HL-60 (cell line): ENCODE measurements at places on chromosomes 16 and 17.

DNA sequence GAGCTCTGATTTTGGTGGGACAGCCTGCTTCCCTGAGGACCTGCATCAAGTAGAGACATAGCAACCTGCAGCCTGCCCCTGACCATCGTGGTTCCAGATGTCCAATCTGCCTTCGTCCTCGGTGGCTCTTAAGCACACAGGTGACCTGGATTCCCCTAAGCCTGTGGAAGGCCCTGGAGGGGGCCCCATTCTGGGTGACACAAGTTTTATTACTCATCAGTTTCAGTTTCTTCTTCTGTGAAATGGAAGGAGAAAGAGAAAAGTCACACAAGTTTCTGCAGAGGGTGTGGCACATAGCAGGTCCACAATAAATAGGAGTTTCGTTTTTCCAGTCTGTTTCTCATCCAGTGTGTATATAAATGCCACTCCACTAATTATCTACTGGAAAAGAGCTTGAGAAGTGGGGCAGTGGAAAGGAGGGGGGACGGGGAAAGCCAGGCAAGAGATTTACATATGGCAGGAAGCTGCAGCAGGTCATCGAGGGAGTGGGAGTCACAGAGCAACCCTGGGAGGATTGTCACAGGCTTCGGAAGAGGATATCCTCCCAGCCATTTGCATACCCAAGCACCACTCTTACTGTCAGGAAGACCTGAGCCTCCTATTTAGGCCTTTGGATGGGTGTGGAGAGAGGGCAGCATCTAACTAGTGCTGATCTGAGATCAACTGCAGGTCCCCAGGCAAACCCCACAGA, 10.0 kb upstream of the NOS2 start:
- no peak for DNase-seq

- DNase-seq, result no peak
Measured at GRCh38 chr17:39139161-39139511, 12.3 kb downstream of the PLXDC1 start.

DNA sequence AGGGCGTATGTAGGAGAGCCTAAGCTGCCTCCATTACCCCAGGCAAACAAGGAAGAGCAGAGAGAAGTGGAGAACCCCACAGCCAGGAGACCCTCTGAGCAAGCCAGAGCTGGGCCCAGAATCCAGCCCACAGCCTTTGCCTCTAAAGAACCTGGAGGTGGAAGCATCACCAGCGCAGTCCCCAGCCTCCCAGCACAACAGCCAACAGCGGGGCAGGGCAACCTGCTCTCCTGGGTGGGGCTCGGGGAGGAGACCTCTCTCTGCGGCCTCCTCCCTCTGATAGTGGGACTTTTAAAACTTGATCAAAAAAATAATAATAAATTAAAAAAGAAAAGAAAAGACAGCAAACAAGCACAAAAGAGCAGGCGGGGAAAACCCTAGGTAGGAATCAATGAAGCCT, 45.9 kb downstream of the AXIN2 start:
- no peak for DNase-seq

DNA sequence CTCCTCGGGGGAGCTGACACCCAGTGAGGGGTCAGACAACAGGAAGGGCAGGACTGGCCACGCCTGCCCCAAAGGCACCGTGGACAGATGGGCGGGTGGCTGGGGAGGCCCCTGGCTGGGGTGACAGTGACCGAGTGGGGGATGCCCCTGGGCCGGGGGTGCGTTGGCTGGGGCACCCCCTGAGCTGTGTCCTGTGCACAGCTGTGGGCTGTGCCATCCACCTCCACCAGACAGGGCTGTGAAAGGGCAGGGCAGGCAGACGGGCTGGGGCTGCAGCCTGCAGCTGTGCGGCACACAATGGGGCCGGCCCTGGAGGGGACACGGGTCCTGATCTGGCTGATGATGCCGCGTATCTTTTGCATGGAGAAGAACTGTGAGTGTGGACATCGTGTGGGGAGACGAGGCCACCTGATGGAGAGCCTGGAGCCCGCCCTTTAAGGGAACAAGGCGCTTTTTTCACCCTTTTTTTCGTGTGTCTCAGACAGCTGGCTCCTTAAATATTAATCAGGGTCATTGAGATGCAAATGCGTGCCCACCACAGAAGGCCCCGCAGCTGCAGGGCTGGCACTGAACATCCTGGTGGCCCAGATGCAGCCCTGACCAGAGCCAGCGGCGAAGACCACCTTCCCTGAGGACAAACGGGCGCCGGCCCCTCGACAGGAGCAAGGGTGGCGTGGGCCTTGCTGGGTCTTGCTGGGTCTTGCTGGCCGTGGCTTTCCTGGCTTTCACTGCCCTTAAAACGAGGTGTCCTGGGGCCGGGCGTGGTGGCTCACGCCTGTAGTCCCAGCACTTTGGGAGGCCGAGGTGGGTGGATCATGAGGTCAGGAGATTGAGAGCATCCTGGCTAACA, 42.4 kb upstream of the GNG13 start:
- no peak for DNase-seq

GRCh38 chr16:85193115-85193493, 80.8 kb upstream of the CIBAR2 start:
- DNase-seq, result no peak

- DNase-seq, result no peak
Measured at GRCh38 chr17:17493249-17493985, 2.8 kb downstream of the RASD1 start.

- DNase-seq, result peak; percentile 66
Measured at GRCh38 chr17:50507871-50508572, at the start of gene MYCBPAP. MYCBPAP (plus strand) TSS chr17:50508439; CDS start chr17:50508675, 236 bp downstream.

- DNase-seq, result no peak
Measured at GRCh38 chr16:474420-475122, 49.1 kb downstream of the RAB11FIP3 start.

- DNase-seq, result no peak
Measured at GRCh38 chr16:56872863-56873391, 7.9 kb downstream of the SLC12A3 start.

DNA sequence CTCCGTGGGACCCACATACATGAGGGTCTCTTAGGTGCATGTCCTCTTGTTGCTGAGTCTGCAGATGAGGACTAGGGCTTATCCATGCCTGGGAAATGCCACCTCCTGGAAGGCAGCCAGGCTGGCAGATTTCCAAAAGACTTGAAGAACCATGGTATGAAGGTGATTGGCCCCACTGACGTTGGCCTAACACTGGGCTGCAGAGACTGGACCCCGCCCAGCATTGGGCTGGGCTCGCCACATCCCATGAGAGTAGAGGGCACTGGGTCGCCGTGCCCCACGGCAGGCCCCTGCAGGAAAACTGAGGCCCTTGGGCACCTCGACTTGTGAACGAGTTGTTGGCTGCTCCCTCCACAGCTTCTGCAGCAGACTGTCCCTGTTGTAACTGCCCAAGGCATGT, 38.2 kb upstream of the IL21R start:
- DNase-seq, result no peak

DNA sequence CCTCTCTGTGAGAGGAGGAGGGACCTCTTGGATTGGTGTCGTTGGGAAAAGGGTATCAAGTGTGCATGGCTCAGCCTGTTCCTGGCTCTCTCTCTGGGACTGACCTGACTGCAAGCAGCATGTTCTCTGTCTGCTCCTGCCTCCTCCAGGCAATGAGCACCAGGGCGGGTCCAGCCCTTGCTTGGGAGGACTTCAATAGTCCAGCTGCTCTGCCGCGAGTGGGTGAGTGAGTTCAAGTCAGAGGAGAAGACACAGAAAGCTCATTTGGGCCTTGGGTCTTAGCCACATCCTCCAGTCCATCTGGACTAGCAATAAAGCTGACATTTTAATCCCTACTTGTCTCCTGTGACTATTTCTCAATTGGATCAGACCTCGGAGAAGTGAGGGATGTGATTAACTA, 25.2 kb upstream of the TNS4 start:
- no peak for DNase-seq

DNA sequence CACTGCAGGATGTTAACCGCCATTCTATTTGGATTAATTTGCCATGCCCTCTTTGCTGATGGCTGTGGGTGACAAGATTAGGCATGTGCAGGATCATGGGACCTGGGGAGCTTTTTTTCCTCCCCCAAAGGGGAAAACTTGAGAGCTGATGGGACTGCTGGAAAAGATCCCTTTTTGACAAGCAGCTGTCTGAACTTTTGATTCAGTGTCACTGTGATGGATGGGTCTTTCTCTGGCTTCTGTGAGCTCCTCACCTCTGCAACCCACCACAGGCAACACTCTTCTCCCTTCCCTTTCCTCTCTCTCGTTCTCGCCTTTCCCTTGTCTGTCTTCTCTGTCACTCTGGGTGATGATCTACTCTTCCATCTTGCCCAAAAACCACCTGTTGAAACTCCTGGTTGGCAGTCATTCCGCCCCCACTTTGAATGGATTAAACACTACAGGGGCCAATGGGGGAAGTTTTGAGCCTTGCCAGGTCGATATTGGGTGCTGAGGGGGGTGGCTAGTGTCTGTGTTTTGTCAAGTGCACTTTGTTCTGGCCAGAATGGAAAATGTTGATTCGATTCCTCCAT, 3.1 kb upstream of the CANT1 start:
- no peak for DNase-seq

DNA sequence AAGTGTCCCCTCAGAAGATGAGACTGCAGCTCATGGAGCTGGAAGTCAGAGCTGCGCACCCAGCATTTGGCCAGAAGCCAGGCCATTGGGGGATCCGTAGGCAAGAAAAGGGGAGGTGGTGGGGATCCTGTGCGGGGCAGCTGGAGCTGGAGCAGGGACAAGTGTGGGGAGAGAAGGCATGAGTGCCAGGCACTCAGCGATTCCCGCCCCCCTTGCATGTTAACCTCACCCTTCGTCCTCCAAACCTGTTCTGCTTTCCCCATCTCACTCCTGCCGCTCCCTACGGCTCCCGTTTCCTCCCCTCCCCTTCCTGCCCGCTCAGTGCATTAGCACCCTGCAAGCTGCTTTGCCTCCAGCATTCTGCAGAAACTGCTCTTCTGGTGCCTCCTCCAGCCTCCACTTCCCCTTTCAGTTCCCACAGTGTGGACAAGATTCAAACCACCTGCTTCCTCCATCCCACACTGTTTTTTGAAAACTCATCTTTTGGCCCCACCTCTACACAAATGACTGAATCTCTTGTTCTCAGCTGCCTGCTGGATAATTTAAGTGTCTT, 5.6 kb downstream of the ALOX15 start:
- DNase-seq, result peak; percentile 81

- no peak for DNase-seq
Measured at GRCh38 chr17:36131931-36132330, 28.3 kb downstream of the CCL4 start.
